ENCODE measurements at places on chromosomes 2 and 18. TPM values are rescaled to one million over a fixed set of nuclear protein-coding genes. Genes with fewer than 3 reads are reported as not detected.

DNA sequence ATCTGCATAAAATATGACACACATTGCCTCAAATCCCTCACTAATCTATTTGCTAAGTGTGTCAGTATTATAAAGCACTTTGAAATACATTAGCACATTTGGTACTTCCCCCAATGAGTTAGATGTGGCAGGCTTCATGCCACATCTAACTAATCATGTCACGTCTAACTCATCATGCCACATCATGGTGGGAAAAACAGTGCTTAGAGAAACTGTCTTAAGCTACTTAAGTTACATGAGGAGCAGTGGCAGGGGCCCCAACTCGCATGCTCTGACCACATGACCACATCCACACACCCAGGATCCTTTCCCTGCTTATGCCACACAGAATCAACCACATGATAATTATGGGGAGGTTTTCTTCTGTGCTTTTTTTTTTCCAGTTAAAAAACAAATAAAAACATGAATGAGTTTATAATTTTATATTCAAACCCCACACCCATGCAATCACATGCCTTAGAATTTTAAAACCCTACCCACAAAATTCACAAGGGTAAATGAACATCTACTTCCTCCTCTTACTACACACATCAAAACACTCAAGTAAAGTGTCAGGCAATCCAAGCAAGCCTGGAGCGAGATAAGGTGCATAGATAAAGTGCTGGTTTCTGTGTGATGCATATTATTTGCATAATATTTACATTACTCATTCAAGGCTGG, 1.6 kb downstream of the ABCA12 start:
- no peak overlapping the region for H3K4me3 ChIP-seq
- H3K27ac ChIP-seq = no peak overlapping the region
- DNase-seq = no peak
- no peaks in the 10 kb centered on the region for H3K4me1 ChIP-seq

- H3K4me3 ChIP-seq = no peak overlapping the region
- no peaks in the 10 kb centered on the region for H3K27me3 ChIP-seq
- no peaks in the 10 kb centered on the region for H3K4me1 ChIP-seq
Observed at GRCh38 chr2:2026851-2027250, 282.5 kb upstream of the PXDN start.

- DNase-seq = no peak
- H3K4me1 ChIP-seq = no peaks in the 10 kb centered on the region
- no peaks in the 10 kb centered on the region for H3K36me3 ChIP-seq
- no peak overlapping the region for H3K27ac ChIP-seq
- no peak overlapping the region for H3K4me3 ChIP-seq
- no peaks in the 10 kb centered on the region for H3K27me3 ChIP-seq
Observed at GRCh38 chr18:78605255-78605654, 374.4 kb upstream of the SALL3 start.

- no peak for DNase-seq
- no peak overlapping the region for H3K27ac ChIP-seq
- no peaks in the 10 kb centered on the region for H3K36me3 ChIP-seq
- H3K4me3 ChIP-seq = no peak overlapping the region
Observed at GRCh38 chr2:19435815-19436214, 77.4 kb upstream of the OSR1 start.

DNA sequence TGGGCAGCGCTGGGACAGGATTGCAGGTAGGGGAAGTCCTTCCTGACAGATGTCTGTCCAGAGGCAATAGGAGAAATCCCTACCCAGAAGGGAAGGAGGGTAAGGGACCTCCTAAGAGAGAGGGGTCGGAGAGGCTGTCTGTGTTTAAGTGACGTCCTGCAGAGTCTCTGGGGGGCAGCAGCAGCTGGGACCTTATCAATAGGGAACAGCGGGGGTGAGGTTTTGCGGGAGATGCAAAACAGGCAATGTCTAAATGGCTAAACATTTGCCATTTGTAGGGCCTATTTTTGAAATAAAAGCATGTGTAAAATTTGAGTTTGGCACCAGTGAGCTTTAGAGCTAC, 108.7 kb upstream of the HS6ST1 start:
- no peaks in the 10 kb centered on the region for H3K4me1 ChIP-seq
- H3K27ac ChIP-seq = no peak overlapping the region
- no peaks in the 10 kb centered on the region for H3K36me3 ChIP-seq
- no peaks in the 10 kb centered on the region for H3K27me3 ChIP-seq

DNA sequence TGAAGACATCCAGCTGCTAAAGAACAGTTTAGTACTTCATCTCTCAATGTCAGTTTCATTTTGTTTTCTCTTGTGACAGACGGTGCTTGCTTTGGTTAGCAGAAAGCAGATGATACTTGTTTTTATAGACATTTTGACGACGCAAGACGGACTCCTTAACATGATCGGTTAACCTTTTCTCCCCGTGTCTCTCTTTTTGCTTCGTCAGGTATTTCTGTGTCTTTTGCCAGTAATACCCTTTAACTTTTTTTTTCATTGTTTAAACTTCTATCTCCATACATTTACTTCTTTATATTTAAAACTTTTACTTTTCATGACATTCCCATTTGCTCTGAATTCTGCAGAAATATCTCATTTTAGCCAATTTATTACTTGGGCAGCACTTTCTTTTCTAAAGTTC, 57.9 kb downstream of the THSD7B start:
- no peaks in the 10 kb centered on the region for H3K4me1 ChIP-seq
- H3K4me3 ChIP-seq = no peak overlapping the region
- no peak for DNase-seq

GRCh38 chr2:70946832-70947442, 11.2 kb downstream of the ATP6V1B1 start:
- H3K27me3 ChIP-seq = peaks cover 3% of the 10 kb centered on the region
- peak; percentile 78 for DNase-seq
- H3K27ac ChIP-seq = no peak overlapping the region
- H3K4me1 ChIP-seq = peaks cover 13% of the 10 kb centered on the region
- H3K4me3 ChIP-seq = no peak overlapping the region

- H3K27me3 ChIP-seq = peaks cover 6% of the 10 kb centered on the region
- H3K4me3 ChIP-seq = no peak overlapping the region
- H3K4me1 ChIP-seq = peaks cover 24% of the 10 kb centered on the region
- no peak for DNase-seq
- no peaks in the 10 kb centered on the region for H3K36me3 ChIP-seq
Observed at GRCh38 chr2:110865188-110865587, 132.8 kb downstream of the ACOXL start.

DNA sequence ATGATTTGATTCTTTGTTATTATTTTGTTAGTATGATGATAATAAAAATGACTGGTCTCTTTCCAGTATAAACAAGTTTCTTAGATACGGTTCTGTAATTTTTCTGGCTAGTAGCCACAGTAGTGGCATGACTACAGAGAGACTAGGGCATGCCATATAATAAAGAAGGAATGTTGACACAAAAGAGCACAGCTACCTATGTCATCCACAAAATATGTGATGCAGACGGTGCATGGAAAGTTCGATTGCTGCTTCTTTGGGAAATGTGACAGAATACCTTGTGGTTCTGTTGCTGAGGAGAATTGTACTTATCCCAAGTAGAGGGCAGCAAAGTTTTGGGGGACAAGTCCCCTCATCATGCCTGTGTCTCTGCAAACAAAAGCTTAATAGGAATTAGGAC, 26.1 kb upstream of the SETBP1 start:
- no peak overlapping the region for H3K27ac ChIP-seq
- no peak overlapping the region for H3K4me3 ChIP-seq
- no peak for DNase-seq

GRCh38 chr18:48887294-48887904, 63.4 kb downstream of the SMAD7 start:
- H3K27ac ChIP-seq = no peak overlapping the region
- peaks cover 2% of the 10 kb centered on the region for H3K4me1 ChIP-seq
- H3K36me3 ChIP-seq = no peaks in the 10 kb centered on the region

DNA sequence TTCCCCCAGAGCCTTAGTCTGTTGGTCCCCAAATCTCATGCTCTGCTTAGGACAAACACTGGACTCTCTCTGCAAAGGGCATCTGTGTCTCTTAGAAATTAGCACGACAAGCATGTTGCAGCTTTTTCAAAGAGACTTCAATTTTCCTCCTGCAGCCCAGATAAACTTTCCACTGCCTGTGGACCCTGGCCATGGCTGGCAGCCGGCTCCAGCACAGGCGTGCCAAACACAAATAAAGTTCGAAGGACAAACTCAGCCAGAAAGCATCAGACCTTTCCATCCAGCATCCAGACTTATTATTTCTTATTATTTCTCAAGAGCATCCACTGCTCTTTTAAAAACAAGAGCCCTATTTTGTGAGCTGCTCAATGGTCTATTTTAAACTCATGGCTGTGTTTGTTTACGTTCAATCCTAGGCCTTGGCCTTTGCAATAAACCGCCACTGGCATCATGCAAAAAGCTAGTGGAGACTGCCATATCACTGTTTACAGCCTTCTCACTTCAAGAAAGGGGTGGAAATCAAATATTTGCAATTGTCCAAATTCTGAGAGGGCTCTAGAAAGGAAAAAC, 300.8 kb downstream of the BCL11A start:
- H3K36me3 ChIP-seq = no peaks in the 10 kb centered on the region
- no peak overlapping the region for H3K4me3 ChIP-seq
- H3K4me1 ChIP-seq = no peaks in the 10 kb centered on the region
- no peak for DNase-seq

- H3K27ac ChIP-seq = no peak overlapping the region
- H3K4me1 ChIP-seq = no peaks in the 10 kb centered on the region
- H3K36me3 ChIP-seq = no peaks in the 10 kb centered on the region
- no peak for DNase-seq
- H3K27me3 ChIP-seq = no peaks in the 10 kb centered on the region
- H3K4me3 ChIP-seq = no peak overlapping the region
Observed at GRCh38 chr2:132583666-132584360, 86.2 kb downstream of the LYPD1 start.

DNA sequence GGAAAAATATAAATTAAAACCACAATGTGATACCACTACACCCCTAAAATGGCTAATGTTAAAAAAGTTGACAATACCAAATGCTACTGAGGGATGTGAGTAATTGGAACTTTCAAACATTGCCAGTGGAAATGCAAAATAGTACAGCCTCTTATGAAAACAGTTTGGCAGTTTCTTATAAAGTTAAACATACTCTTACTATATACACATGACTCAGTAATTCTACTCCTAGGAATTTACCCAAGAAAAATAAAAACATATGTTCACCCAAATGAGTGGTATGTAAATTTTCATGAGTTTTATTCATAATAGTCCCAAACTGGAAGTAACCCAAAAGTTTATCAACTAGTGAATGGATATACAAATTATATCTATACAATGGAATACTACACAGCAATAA, 228.0 kb downstream of the CYP26B1 start:
- H3K36me3 ChIP-seq = no peaks in the 10 kb centered on the region
- DNase-seq = no peak
- no peak overlapping the region for H3K27ac ChIP-seq
- H3K27me3 ChIP-seq = no peaks in the 10 kb centered on the region
- no peak overlapping the region for H3K4me3 ChIP-seq

DNA sequence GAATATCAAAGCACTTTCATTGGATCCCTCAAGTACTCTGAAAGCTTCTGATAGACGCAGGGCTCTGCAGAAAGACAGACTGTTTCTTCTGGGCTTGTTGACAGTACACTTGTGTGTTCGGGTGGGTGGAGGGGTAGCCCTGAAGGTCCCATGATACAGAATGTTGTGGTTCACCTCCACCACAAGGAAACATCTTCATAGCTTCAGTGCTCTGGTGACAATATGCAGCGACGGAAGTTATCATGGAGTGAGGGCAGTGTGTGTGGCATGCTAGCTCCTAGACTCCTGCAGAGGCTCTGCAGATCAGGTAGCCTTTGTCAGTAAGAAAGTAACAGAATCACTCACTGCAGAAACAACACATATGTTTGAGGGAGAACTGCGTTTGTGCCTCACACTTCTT, 90.7 kb downstream of the MEIS1 start:
- no peak for DNase-seq
- no peak overlapping the region for H3K4me3 ChIP-seq
- no peaks in the 10 kb centered on the region for H3K4me1 ChIP-seq
- H3K27me3 ChIP-seq = no peaks in the 10 kb centered on the region

GRCh38 chr2:60679036-60679780, 76.9 kb upstream of the PAPOLG start:
- no peak overlapping the region for H3K4me3 ChIP-seq
- no peak for DNase-seq
- peaks cover 5% of the 10 kb centered on the region for H3K27me3 ChIP-seq
- no peak overlapping the region for H3K27ac ChIP-seq

- H3K27me3 ChIP-seq = no peaks in the 10 kb centered on the region
- no peak overlapping the region for H3K27ac ChIP-seq
- no peak overlapping the region for H3K4me3 ChIP-seq
Observed at GRCh38 chr2:28334527-28334894, 58.1 kb upstream of the FOSL2 start.

- H3K4me1 ChIP-seq = peaks cover 4% of the 10 kb centered on the region
- peaks cover 10% of the 10 kb centered on the region for H3K36me3 ChIP-seq
- H3K27me3 ChIP-seq = no peaks in the 10 kb centered on the region
- no peak overlapping the region for H3K4me3 ChIP-seq
- no peak for DNase-seq
Observed at GRCh38 chr2:102386867-102387541, 31.4 kb downstream of the IL18R1 start.

The ABCG5 gene
- total RNA-seq = not detected

The PLB1 gene
- total RNA-seq = 1.6 TPM

The LOXL3 gene
- 0.25 TPM for total RNA-seq

The REG3G gene
- not detected for total RNA-seq

The ANKRD30B gene
- not detected for total RNA-seq

The PRKAG3 gene
- total RNA-seq = not detected

The SP5 gene
- total RNA-seq = not detected

The VAMP8 gene
- total RNA-seq = 37.3 TPM

The KCTD18 gene
- total RNA-seq = 19.8 TPM

The EFR3B gene
- total RNA-seq = 0.11 TPM

The CDH2 gene
- not detected for total RNA-seq

Measured in CD4-positive, alpha-beta T cell (primary cell).